ENCODE measurements at places on chromosomes 6 and 20.
A peak's percentile ranks its signal among the peaks of the same experiment; 100 is the strongest.

DNA sequence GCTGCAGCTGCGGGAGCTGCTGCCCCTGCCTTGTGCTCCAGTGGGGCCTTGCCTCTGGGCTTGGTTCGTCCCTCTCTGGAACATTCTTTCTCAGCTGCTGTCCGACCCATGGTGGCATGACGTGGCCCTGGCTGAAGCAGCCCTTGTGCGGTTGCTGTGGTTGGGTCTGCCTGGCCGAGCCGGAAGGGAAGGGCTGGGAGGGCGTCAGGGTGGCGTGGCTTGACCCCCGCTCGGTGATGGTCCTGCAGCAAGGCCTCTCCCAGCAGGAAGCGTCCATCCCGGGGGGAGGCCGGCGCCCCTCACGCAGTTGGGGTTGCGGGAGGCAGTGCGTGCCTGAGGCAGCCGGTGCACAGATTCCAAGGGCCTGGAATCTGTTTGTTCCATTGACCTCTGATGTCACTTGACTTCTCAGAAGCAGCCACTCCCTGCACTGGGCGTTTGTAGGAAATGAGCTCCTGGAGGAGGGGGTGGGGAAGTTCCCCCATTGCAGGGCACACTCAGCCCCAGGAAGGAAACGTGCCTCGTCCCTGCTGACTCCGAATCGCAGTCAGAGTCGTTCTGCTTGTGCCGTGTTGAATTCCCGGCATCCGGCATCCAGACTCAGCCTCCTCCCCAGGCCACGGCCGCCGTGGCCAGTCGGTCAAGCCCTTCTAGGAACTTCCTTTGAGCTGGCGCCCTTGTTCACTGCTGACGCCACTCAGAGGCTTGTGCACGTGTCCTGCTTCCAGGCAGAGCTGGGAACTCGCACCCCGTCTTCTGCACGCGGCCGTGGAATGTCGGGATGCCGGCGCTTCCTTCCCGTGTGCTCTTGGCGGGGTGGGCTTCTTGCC, 9.7 kb upstream of the TNFRSF6B start:
- DNase-seq, result peak; percentile 66

GRCh38 chr6:132695773-132696172, 18.1 kb downstream of the VNN1 start:
- DNase-seq, result no peak

DNA sequence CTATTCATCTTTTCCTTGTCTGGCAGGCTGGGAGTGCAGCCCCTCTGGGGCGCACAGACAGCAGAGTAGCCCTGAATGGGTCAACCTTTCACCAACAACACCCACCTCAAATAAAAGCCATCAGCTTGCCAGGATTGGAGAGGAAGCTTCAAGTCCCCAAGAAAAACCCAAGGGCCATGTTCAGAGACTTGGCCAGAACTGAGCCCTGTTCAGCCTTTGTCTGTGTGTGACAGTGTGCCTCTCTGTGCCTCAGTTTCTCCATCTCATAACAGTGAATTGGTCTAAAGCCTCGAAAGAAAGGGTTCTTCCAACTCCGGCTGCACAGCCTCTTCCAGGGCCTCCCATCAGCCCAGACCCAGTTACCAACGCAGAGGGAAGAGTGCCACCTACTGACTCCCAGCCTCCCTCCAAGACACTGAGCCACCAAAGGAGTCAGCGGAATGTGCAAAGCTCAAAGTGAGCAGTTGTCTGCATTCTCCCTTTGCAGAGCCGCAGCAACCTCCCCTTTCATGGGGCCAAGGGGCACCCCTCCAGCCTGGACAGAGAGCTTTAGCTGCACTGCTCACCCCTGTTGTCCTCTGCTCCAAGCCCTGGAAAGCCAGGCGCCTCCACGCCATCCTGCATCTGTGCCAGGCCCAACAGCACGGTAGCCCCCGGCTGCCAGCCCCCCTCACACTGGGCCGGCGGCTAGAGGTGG, 82.7 kb upstream of the TOP1 start:
- DNase-seq, result no peak

- DNase-seq, result no peak
Observed at GRCh38 chr6:26234421-26235301, 130.3 kb upstream of the BTN3A2 start.

DNA sequence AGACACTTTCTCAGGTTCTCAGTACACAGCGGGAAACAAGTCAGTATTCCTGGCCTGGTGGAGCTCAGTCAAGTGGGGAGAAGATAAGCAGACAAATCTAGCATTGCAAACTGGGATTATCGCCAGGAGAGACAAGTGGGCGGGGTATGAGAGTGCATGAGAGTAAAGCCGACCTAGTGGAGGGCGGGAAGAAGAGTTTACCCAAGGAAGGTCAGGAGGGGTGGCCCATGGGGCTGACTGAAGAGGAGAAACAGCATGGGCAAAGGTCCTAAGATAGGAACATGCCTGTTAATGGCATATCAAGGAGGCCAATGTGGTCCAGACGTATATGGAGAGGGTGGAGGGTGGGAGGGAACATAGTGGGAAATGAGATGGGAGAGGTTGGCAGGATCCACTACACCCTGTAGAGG, 12.4 kb upstream of the CSNK2A1 start:
- no peak for DNase-seq

DNA sequence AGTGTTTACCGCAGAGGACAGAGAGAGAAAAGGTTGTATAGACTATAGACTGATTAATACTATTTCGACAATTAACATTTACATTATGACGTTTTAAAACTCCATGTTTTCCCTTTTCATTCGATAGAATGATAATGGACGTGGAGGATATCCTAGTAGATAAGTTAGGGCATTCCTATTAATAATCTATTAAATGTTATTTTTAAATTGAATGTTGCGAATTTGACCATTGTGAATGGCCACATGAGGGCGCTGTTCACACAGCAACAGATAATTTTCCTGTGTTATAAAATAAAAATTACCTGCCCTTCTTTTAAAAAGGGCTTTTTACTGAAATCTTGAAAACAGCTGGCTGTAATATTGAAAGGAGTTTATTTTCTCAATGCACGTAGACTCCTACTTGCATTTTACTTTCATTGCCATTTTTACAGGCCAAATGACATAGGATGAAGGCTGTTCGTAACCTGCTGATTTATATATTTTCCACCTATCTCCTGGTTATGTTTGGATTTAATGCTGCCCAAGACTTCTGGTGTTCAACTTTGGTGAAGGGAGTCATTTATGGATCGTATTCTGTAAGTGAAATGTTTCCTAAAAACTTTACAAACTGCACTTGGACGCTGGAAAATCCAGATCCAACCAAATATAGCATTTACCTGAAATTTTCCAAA, 3.3 kb downstream of the ADGRB3 start:
- DNase-seq, result no peak

- DNase-seq, result no peak
Observed at GRCh38 chr20:56245761-56246160, 2.8 kb upstream of the MC3R start.

DNA sequence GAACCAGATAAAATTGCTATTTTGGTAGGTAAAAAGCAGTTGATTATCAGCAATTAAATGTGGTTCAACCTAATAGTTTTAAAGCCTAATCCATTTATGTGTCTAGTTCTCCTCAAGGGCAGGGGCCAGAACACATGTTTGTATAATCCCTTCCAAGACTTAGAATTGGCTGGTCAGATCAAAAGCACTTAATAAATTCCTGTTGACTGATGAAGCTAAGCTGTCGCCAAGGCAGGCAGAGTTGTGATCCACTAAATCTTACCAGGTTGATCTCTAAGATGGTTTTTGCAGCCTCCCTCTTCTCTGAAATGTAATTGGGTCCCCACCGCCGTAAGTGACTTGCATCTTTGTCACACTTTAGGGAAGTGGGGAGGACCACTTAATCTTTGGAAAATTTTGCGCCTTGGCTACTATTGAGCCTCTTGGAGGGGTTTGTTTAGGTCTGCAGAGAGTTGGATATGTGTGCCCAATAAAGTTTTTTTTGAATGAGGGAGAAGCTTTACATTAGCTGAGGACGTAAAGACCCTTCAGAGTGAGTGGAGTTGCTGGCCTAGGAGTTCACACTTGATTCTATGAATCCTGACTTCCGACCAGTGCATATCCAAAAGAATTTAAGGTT, 65.9 kb downstream of the PHF20 start:
- no peak for DNase-seq

GRCh38 chr6:45437439-45437815, 59.7 kb upstream of the SUPT3H start:
- no peak for DNase-seq

GRCh38 chr20:49356676-49357075, 78.8 kb upstream of the ZNFX1 start:
- DNase-seq, result no peak

DNA sequence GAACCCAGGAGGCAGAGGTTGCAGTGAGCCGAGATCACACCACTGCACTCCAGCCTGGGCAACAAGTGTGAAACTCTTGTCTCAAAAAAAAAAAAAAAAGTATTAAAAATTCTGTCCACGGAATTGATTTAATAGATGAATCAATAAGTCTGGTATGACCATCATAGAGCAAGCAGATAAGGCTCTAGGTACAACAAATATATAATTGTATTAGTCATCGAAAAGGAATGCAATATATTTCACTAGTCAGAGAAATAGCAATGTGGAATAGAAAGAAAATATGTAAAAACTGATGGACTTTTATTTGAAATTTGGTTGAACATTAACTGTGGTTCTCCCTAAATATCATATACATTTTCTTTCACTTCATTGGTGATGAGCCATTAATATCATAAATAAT, 476.8 kb upstream of the AGPAT4 start:
- no peak for DNase-seq

GRCh38 chr6:116797585-116797984, 31.3 kb downstream of the GPRC6A start:
- DNase-seq, result no peak

DNA sequence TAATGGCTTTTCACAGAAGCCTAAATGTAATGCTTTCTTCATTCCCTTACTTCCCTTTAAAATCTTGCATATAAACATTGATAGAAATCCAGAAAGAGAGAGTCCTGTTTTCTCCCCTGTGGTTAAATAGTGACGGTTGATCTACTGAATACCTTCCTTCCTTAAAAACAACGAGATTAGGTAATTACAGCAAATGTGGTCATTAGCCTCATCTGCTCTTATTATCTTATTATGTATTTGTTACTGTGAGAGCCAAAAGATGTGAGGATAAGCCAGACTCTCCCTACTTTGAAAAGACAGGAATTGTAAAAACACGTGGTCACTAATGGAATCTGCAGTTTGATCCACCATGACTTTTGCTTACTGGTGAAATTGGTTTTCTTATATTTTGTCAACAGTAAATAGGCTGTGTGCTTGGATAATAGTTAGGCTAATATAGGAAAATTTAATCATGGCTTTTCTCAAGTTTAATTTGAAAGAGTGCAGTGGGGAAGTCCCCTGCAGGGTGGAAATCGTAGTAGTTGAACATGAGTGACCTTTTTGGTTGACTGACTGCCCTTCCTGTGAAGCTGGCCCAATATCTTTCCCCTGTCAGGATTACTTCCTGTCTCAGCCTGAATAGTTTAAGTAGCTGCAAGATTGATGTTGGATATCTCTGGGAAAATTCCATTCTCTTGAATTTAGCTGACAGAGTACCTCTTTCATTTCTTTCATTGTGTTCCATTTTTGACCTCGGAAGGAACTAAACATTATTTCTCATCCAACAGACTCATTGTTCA, 62.8 kb downstream of the JARID2 start:
- DNase-seq, result no peak

All from smooth muscle cell of the brain vasculature (primary cell).